Right kidney (tissue), 9 donors: ENCODE measurements at places on chromosomes 1 and 21.

- DNase-seq, result peak; percentile 72
Measured at GRCh38 chr1:167554028-167554779, 642 bp upstream of the CREG1 start.

- DNase-seq, result no peak
Measured at GRCh38 chr1:32783851-32784250, 33.3 kb downstream of the YARS1 start.

DNA sequence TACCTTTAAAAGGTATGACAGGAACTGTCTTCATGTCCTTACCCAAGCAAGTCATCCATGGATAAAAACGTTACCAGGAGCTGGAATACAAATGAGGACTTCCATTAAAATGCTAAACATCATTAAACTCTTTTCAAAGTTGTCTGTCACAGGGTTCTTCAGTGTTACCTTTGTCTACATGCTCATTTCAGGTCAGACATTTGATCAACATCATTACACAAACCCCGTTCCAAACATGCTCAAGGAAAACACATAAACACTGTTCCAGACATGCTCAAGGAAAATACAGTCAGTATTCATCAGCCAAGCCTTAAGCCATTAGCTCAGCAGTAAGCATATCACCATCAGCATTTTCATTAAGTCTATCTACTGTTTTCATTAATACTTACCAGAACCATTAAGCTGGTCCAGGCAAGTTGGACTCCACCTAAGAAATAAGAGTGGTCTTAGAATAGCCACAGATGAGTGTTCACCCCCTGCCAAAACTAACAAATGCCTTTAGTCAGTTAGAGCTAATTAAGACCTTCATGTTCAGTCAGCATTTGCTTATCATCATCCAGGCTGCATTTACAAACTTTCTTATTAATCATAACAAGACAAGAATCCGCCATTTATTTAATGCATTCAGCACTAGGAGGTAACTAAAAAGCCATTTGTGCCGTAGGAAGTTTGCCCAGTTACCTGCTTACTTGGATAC, 2.2 kb downstream of the GAS5 start:
- no peak for DNase-seq

DNA sequence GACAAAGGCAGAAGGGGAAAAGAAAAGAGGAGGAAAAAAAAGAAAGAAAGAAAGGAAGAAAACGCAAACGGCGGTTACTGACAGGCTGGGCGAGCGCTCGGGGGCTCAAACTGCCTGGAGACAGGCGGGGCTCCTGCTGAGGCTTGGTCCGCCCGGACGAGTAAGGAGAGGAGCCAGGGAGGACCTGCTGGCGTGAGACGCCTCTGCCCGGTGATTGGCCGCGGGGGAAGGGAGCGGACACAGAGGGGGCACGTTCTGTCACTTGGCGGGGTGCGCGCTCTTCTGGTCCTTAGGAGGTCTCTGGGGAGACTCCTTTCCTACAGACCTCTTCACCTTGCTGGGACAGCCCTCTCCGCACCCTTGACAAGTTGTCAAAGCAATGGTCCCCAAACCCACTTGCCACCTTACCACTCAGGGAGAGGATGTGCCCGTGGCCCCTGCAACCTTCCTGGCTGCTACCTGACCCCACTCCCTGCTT, 791 bp upstream of the PIK3R3 start:
- peak; percentile 98 for DNase-seq

GRCh38 chr21:32325706-32326105, 27.1 kb downstream of the MRAP start:
- no peak for DNase-seq

DNA sequence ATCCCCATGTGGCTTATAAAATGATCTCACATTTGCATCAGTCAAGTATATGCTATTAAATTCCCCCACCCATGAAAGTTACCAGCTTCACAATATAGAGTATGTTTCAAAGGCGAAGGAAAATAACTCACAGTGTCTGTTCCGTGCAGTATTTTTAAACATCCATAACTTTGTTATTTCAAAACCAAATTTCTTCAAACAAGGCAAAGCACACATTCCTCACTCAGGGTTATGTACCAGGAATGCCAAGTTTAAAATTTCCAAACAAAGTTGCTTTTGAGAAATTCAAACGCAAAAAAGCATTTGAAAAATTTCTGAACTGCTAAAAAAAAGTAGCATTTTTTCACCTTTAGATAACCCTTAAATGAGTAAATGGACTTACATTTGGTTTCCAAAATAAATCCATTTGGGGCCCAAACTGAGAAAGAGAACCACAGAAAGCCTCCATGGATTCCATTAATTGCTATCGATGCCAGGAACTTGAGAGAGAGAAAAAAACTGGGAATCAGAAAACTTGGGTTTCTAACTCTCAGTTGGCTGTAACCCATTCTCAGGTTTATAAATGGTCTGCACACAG, 149.5 kb downstream of the SLC30A10 start:
- no peak for DNase-seq

GRCh38 chr21:14095056-14095455, 115.7 kb downstream of the LIPI start:
- DNase-seq, result no peak

DNA sequence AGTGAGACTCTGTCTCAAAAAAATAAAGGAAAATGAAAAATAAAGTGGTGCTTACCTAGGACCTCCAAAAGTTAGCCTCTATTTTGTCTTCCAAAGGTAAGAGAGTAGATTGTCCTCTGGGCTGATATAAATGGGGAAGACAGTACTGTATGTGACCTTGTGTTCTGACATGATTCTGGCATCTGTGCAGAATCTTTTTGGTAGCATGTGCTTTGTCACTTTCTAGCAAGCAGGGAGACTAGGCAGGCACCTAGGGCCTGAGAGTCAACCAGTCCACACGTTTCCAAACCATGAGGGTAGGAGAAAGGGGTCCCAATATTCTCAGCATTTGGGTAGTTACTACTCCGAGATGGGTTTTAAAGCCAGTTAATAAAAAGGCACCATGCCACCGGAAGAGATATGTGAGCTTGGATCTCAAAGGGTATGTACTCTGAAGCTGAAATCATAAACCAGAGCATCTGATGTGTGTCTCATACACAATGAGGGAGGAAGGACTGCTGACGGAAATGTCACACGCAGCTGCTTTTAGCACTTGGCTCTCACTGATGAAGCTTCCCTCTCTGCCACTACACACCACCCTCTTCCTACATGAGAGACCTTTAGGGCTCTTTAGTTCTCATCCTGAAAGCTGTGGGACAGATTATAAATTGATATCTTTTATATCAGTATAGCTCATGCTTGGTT, 27.0 kb upstream of the SLC16A1 start:
- DNase-seq, result no peak

GRCh38 chr1:67485046-67485811, 55.0 kb upstream of the SERBP1 start:
- DNase-seq, result no peak

- DNase-seq, result no peak
Measured at GRCh38 chr1:220233927-220234326, 38.3 kb downstream of the RAB3GAP2 start.

DNA sequence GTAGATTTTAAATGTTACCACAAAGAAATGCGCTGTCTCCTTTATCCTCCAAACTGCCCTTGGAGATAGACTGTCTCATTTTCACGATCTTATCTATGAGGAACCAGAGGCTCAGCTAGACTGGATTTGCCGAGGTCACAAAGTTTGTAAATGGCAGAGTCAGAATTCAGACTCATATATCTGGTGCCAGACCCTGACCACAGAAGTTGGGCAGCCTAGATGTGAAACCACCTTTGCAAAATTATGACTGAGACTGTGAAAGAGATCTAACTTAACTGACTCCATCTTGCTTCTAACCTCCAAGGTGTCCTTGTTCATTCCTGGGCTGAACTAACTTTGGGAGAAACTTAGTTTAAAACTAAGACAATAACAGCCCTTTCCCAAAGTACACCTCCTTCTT, 14.1 kb downstream of the CNR2 start:
- no peak for DNase-seq

DNA sequence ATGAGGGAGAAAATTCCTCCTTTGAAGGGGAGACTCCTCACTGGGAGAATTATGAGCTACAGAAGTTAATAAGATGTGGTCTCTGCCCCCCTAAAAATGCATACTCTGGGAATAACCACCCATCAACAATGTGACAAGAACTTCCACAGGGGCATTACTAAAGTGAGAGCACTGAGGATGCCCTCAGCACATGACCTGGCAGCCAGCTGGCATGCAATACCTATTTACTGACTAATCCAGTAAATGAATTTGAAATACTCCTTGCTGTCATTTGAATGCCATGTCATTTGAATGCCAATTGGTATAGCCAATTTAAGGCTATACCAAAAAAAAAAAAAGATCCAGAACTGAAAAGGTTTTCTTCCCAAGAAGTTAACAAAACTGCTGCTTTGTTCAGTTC, 30.8 kb downstream of the PLPP3 start:
- DNase-seq, result no peak

DNA sequence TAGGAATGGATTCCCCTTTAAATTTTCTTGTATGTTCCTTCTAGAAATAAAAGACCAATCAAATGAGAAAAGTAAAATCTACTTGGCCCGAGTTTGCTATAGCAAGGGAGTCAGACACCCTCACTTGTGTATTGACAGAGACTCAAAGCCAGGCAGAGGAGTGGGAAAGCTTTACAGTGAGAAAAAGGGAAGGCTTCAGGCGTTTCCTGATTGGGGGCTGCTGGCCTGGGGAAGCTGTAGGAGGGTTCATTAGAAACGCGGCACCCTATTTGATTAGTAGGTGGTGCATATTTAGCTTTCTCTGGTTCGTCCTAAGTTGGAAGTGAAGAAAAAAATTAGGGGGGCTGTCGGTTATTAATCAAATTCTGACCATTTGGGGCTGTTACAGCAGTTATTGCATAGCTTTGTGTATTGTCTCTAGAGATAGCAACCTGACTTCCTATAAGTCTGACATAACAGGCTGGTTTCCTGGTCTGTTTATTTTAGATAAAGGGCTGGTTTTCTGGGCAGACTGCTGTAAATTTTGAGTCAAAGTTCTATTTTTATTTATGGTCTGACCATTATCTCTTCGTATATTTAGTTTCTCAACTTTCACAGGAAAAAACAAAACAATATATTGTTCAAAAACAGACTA, 10.0 kb downstream of the SLC25A24 start:
- DNase-seq, result no peak

DNA sequence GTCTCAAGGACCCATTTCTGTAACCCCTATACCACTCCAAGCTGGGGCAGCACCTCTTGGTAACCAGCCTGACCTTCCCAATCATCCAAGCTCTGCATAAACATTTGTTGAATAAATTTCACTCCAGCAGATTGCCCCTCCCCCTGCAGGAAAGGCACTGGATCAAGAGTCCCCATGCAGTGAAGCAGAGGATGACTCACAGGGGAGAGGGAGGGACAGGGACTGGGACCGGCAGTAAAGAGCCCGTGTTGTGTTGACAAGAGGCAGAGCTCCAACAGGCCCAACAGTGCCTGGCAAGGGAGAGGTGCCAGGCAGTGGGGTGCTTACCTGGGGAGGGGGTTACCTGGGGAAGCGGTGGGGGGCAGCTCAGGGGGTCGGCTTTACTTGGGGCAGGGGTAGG, 32.3 kb downstream of the SLC9A1 start:
- DNase-seq, result no peak

DNA sequence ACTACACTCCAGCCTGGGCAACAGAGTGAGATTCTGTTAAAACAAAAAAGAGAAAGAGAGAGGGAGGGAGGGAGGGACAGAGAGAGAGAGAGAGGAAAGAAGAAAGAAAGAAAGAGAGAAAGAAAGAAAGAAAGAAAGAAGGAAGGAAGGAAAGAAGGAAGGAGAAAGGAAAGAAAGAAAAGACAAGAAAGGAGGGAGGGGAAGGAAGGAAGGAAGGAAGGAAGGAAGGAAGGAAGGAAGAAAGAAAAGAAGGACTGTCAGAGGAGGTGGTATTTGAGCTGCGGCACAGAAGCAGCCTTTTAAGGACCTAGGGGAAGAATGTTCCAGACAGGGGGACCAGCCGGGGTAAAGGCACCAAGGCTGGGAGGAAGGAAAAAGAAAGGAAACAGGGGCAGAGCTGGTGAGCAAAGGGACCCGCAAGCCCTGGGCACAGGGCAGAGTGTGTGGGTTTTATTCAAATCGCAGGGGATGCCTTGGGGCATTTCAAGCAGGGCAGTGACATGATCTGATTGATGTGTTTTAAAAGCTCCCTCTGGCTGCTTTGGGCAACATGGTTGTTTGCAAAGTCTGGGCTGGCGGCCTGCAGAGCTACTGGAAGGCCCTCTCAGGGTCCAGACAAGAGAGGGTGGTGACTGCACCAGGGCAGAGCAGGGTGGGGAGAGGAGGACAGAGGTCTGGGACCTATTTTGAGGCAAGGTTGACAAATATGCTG, 176.9 kb upstream of the VAMP3 start:
- DNase-seq, result no peak

- peak; percentile 42 for DNase-seq
Measured at GRCh38 chr1:208476846-208477170, 232.6 kb upstream of the PLXNA2 start.

DNA sequence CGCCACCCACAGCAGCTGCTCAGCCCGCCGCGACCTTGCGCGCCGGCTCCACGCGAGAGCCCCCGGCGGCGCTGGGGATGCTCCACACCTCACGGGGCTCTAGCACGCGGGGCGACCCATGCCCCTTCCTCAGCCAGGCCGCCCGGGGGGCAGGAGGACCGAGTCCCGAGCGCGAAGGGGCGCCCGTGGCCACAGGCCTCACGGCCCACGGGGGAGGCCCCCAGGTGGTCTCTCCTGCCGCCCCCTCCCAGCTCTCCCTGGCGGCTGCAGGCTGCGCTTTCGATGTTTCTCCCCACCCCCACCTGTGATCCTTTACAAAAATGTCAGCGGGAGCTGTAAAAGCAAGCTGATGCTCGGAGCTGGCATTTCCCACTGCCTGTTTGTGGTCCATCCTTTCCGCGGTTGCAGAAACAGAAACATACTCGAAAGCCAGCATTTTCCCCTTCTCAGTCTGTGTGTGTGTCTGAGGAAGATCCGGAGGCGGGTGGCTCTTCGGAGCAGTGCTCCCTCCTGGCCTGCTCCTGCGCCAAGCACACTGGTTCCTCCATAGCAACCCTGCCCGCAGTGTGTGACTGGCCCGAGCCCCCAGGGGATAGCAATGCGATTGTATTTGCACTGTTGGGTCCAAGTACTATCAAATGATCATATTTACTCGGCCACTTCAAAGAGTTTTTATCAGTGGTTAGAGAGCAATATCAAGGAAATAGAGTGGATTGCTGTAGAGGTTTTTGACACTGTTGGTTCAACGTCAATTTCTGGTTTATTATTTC, 2.1 kb downstream of the KIF26B start:
- peak; percentile 73 for DNase-seq

DNA sequence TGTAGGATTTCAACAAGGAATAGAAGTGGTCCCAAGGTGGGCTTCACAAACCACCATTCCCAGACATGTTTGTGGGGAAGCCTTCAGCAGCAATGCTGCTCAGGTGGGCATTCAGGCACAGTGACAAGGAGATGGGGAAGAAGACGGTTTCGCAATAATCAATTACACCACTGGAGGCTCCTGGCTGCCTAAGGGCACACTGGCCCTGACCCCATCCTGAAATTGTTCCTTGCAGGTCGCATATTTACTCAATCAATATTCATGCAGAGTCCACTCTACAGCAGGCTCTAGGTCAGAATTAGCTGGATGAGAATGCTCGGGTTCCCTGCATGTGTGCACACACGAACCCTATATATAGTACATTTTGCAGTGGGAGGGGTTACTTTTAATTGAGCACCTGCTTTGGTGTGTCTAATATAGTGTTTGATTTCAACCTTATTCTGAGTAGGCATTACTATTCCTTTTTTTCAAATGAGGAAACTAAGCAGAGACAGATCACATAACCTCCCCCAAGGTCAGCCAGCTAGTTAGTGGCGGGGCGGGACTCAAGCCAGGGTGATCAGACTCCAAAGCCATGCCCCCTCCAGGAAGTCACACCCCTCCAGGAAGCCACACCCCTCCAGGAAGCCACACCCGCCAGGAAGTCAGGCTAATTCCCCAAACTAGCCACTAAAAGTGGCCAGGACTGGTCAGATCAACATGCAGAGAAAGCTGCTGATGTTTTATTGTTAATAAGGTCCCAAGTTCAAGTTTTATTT, 106.5 kb downstream of the HLCS start:
- DNase-seq, result no peak
